ENCODE measurements at places on chromosomes 2 and 18.

- DNase-seq: no peak
Measured at GRCh38 chr2:29035016-29035745, 39.1 kb downstream of the PCARE start.

DNA sequence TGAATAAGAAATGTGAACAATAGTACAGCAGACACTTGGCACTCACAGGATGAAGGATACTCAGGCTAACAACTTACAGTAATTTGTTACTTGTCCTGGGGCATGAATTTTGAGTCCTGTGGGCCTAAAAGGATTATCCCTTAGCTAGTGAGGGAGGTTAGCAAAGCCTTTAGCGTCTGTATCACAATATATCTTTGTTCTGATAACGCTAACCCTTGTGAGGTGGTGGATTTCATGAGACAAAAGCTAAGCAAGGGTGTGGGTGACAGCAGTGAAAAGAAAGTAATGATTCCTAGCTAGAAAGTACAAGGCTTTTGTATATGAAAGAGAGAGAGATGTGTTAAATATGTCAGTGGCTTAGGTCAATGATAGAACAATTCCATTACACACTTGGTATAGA, 46.8 kb upstream of the TTC21B start:
- DNase-seq: no peak

DNA sequence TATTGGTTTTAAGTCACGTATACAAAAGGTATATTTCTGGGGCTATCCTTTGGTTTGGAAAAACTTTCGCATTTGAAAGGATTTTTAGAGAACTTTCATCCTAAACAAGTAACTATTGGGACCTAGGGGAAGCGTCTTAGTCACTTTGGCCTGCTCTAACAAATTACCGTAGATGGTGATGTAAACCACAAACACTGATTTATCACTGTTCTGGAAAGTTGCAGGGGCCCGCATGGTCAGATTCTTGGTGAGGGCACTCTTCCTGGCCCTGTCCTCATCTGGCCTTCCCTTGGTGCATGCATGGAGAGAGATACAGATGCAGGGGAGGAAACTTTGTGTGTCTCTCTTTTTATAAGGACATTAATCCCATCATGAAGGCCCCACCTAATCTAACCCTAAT, 49.1 kb upstream of the ANKRD62 start:
- no peak for DNase-seq

DNA sequence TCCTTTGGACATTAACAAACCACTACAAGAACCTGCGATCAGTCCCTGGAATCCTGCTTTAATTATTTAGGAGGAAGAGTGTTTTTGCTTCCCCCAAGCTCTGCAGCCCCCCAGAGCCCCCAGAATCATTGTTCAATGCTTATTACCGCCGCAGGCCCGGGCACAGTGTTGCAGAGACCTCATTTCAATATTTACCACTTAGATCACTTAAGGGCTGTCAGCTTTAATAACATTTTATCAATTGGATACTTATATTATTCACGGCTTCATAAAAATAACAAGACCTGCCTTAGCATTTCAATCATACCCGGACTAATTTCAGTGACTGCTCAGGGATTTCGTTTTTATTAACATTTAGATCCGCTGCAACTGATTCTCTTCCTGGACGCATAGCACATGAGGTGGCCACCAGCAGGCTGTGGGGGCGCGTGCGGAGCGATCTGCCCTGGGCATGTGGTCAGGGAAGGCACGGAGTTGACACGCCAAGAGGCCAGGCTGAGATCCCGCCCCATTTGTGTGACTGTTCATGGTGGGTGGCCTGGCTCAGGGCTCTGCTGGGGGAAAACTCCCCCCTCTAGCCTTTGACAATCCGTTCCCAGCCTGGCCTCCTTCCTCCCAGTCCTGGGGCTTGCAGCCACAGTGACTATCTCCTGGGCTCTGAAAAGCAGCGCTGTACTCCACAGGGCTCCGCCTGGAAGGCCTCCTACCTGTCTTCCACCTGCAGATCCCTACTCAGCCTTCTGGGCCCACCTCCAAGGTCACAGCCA, 267.6 kb downstream of the SRBD1 start:
- DNase-seq: no peak

- no peak for DNase-seq
Measured at GRCh38 chr2:166234112-166234846, 106.5 kb upstream of the SCN1A start.

GRCh38 chr18:55245211-55245614, 286.0 kb upstream of the CCDC68 start:
- DNase-seq: no peak

GRCh38 chr2:74566754-74567085, 12.2 kb downstream of the DOK1 start:
- no peak for DNase-seq

Data from activated effector memory CD4-positive, alpha-beta T cell treated with anti-CD3 and anti-CD28 coated beads, Interleukin-2, amount 50 U/mL, for 16 hours (primary cell).